ENCODE measurements at places on chromosomes 1 and 21. TPM values are rescaled to one million over a fixed set of nuclear protein-coding genes. Genes with fewer than 3 reads are reported as not detected.

GRCh38 chr21:44881198-44881872 is 7.8 kb upstream of the PTTG1IP start:
- no peak for DNase-seq

The PTGFR gene
- polyA plus RNA-seq: 0.66 TPM

GRCh38 chr21:44436958-44437357 is 18.4 kb upstream of the LRRC3 start:
- no peak for DNase-seq

DNA sequence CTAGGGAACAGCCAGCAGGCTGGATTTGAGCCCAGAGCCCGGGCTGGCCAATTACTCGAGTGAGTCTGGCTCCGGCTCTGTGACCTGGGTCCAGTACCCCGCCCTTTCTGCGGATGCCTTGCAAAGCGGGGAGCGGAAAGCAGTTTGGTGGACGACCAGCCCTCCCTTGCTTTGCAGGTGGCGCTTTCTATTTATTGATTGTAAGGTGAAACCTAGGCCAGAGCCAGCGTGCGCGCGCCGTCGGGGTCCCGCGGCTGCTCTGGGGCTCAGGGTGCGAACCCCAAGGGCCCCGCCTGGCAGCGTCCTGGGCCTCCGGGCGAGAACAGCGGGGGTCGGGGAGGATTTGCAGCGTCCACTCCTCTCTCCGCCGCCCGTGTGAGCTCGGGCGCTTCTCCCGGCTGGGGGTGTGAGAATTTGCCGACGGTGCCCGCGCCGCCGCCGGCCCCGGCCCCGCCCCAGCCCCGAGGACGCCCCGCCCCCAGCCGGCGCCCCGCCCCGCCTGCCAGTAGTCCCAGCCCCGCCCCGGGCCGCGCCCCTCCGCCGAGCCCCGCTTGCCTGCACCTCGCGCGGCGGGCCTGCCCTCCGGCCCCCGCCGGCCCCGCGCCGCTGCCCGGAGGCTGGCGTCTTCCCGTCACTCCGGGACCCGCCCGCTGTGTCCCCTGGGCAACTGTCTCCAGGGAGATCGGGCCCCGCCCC is 37.6 kb downstream of the PIK3CD start:
- no peak for DNase-seq

GRCh38 chr1:156407344-156407743 is 38.3 kb downstream of the RHBG start:
- DNase-seq: no peak

- peak; percentile 16 for DNase-seq
Observed at GRCh38 chr21:16279731-16280581, 550.2 kb downstream of the USP25 start.

The CTSK gene
- 19.8 TPM for polyA plus RNA-seq

DNA sequence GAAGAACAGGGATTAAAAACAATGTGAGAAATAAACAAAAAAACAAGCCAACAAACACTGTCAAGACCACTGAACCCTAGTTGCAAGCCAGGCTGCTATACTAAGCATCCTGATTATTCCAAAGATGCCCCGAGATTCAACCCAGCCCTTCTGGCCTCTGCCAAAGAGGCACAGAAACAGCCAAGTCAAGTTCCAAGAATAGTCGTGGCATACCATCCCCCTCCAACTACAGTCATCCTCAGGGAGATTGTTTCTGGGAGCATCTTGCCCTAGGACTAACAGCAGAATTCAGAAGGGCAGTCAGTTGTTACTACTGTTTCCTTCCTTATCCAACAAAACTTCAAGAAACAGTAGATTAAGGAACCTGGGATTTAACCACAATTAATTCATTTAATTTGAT is 52.3 kb downstream of the ABL2 start:
- DNase-seq: no peak

DNA sequence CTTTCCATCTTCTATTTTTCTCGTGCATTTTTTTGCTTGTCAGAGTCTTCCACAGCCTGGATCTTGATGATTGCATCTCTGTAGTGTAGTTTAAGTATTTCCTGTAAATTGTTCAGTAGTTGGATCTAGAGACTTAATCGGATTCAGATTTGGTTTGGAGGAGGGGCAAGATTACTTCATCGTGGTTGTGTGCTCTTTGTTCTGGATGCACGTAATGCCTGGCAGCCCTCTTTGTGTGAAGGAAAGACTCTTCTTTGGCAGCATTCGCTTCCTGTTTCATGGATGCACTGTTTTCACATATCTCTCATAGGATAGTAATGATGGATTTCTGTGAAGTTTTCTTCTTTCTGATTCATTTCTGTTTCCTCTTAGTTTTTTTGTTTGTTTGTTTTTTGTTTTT is 14.2 kb downstream of the SEMA4A start:
- DNase-seq: no peak

DNA sequence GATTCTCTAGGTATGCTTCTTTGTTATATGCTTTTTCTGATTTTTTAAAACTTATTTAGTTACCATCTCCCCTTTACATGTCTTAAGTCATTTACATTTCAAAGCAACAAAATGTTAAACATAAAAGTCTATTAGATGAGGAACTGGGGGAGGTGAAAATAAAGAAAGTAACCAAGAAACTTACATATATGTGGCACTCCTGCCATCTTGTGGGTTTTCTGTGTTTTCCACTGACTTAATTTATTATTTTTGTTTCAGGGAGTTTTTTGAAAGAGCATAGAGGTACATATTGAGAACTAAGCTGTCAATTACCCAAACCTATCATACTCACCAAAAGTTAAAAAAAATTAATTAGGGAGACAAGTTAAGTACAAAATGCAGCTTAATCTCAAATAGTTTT is 1531.1 kb downstream of the MRPL39 start:
- no peak for DNase-seq

- DNase-seq: no peak
Observed at GRCh38 chr21:39632796-39633442, 20.2 kb downstream of the B3GALT5 start.

The IGSF3 gene
- 28.6 TPM for polyA plus RNA-seq

DNA sequence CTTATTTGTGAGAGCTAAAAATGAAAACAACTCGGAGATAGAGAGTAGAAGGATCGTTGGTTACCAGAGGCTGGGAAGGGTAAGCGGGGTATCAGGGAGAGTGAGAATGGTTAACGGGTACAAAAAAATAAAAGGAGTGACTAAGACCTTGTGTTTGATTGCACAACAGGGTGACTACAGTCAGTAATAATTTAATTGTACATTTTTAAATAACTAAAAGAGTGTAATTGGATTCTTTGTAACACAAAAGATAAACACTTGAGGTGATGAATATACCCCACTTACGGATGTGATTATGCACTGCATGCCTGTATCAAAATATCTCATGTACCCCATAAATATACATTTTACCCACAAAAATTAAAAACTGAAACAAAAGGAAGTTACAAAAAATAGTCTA is 29.4 kb downstream of the FOXJ3 start:
- DNase-seq: no peak

The TTLL7 gene
- 3.4 TPM for polyA plus RNA-seq

DNA sequence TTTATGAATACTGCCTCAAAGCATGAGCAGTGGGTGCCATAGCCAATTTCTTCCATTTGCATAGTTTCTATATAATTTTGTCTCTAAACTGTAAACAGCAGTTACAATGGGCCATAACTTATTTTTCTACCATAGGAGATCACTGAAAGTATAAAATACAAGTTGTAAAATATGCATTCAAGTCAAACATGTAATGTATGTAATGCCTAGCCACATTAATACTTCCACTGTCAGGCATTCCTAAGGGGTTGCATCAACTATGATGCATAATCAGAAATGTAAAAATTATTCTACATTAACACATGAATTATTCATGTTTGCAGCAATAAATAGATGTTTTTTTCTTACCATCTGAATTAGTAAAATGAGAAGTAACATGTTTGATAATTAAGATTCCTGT is 560.3 kb upstream of the ZP4 start:
- DNase-seq: no peak

The SMCP gene
- not detected for polyA plus RNA-seq

The DCST1 gene
- 0.21 TPM for polyA plus RNA-seq

The CLIC6 gene
- polyA plus RNA-seq: 2.0 TPM

DNA sequence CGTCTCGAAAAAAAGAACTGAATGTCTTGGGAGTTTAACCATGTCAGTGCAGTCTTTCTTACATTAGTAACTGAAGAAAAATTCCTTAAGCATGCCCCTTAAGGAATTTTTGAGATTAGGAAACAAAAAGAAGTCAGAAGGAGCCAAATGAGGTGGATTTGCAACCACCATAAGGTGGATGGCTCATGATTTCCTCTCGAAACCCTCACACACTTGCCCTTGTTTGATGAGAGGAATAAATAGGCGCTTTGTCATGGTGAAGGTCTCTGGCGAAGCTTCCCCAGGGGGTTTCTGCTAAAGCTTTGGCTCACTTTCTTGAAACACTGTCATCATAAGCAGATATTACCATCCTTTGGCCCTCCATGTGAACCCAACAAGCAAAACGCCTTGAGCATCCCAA is 68.2 kb downstream of the POFUT2 start:
- no peak for DNase-seq

GRCh38 chr21:32559006-32559610 is 26.2 kb downstream of the TCP10L start:
- no peak for DNase-seq

GRCh38 chr1:154955039-154955717 is 721 bp downstream of the PBXIP1 start:
- DNase-seq: no peak

DNA sequence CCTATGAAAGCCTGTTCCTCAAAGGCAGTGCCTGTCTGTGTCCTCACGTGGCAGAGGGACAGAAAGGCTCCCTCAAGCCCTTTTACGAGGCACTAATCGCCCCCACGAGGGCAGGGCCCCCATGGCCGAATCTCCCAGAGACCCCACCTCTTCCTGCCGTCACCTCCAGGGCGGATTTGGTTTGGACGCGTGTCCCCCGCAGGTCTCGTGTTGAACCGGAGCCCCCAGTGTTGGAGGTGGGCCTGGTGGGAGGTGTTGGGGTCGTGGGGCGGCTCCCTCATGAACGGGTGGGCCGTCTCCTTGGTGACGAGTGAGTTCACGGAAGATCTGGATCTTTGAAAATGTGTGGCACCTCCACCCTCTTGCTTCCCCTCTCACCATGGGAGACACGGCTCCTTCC is 27.6 kb downstream of the CFAP74 start:
- DNase-seq: no peak
